ENCODE measurements at places on chromosomes 11 and 22. TPM values are rescaled to one million over a fixed set of nuclear protein-coding genes. Genes with fewer than 3 reads are reported as not detected.

DNA sequence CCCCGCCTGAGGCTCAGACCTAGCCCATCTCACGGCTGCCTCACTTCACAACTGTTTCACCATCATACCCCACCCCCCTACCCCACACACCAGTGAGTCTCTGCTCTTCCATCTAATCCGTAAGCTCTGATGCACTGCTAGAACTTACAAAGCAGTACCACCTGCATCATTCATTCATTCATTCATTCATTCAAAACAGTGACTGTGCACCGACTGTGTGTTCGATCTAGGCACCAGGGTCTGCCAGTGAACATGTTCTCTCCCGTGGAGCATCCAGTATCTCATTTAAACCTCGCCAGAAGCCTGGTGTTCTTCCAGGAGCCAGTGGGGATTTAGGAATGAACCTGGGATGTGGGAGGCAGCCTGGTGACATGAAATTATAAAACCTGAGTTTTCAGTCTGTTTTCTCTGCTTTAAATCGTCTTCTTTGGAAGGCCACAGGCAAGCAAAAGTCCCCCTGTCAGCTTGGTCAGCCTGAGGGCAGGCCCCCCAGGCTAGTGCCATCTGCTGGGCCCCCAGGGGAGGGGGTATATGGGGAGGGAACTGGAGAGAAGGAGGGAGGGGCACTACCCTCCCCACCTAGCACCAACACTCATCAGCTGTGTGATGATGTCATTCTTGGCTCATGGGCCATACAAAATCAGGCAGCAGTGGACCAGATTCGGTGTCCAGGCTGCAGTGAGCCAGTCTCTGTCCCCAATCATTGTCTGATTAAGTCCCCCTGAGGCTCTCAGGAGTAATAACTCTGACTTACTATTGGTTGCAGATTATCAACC is 18.4 kb downstream of the TMPRSS6 start:
- DNase-seq = no peak

DNA sequence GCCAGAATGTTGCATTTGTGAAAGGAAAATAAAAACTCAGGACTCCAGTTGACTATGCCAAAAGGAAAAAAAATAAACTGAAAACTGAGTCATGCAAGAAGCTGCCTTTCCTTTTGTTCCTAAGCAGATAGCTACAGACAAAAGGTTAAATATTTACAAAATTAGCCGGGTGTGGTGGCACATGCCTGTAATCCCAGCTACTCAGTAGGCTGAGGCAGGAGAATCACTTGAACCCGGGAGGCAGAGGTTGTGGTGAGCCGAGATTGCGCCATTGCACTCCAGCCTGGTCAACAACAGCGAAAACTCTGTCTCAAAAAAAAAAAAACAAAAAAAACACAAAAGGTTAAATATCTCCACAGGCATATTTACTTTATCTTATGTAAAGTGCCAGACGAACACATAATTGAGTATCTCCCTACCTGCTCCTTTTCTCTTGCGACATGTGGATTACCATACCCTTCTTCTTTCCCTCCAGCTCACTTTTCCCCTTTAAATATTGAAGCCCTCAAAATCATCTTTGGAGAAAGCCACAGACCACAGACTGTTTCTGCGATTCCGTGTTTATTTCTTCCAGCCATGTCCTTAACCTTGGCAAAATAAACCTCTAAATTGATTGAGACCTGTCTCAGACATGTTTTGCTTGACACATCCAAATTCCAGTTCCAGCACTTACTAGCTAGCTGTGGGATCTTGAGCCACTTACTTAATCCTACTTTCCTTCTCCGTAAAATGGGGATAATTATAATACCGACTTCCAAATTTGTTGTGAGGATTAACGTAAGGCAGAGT is 2.3 kb upstream of the SMPD1 start:
- peak; percentile 15 for DNase-seq

DNA sequence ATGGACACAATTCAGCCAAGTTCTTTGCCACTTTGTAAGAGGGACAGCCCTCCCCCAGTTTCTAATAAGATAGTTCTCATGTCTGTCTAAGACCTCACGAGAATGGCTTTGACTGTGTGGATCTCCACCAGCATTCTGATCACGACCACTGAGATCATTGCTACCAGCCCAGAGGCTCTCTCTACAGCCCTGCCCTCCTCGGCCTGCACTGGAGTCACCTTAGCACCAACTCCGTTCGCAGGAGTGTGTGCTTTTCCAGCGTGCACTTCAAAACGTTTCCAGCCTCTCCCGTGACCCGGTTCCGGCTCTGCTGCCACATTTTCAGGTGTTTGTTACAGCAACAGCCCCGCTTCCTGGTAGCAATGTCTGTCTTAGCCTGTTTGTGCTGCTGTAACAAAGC is 26.2 kb downstream of the TSPAN32 start:
- no peak for DNase-seq

SLC35E4 gene
- 4.3 TPM for polyA plus RNA-seq

DNA sequence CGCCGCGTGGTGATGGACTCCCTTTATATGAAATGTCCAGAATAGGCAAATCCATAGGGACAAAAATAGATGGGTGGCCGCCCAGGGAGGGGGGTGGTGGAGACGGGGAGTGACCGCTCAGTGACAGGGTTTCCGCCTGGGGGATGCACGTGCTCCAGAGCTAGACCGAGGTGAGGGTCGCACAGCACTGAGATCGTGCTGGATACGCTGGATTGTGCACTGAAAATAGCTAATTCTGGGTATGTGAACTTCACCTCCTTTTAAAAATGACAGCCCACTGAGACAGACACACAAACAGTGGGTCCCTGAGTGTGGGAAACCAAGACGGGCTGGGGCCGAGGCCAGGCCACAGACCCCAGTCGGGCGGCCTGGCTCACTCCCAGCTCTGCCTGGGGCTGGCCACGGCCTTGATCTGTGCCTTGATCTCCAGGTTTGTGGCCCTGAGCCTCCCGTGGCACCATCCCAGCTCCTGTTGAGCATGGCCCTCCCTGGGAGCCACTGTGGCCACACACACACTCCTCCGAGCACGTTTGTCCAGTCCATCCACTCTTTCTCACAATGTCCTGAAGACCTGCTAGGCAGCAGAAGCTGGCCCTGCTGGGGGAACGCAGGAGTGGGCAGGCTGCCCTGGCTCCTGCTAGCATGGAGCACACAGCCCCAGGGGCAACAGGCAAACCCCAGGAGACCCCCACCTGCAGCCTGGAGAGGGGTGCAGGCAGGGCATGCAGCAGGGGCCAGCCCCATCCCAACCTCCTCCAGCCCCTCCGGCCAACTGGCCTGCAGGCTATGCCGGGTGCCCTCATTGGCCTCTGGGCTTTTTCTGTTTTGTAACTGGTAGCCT is 41.0 kb upstream of the TH start:
- DNase-seq = no peak

GRCh38 chr11:36340897-36341296 is 44.8 kb downstream of the PRR5L start:
- DNase-seq = no peak

SUN2 gene
- polyA plus RNA-seq = 33.0 TPM

CCDC86 gene
- 82.0 TPM for polyA plus RNA-seq

OR52W1 gene
- polyA plus RNA-seq = not detected

Measured in foreskin keratinocyte (primary cell).